Hematopoietic multipotent progenitor cell treated with erythropoietin and hydrocortisone succinate and interleukin-3 and kit ligand, for 15 days (in vitro differentiated cells): ENCODE measurements at places on chromosomes 11 and 22.

GRCh38 chr22:33745501-33745900 is 174.8 kb downstream of the LARGE1 start:
- DNase-seq = no peak

- DNase-seq = no peak
Observed at GRCh38 chr11:75873417-75874221, 58.6 kb downstream of the UVRAG start.

- DNase-seq = no peak
Observed at GRCh38 chr22:27388090-27388600, 413.4 kb downstream of the MN1 start.

- DNase-seq = no peak
Observed at GRCh38 chr11:1049431-1049891, 12.9 kb upstream of the MUC6 start.

- no peak for DNase-seq
Observed at GRCh38 chr11:98090861-98091505, 929.8 kb upstream of the CNTN5 start.

- no peak for DNase-seq
Observed at GRCh38 chr11:77436506-77436905, 37.4 kb downstream of the PAK1 start.

GRCh38 chr11:73648571-73649046 is 2.2 kb downstream of the PLEKHB1 start:
- DNase-seq = no peak

- no peak for DNase-seq
Observed at GRCh38 chr11:123628936-123629683, 25.3 kb downstream of the SCN3B start.

DNA sequence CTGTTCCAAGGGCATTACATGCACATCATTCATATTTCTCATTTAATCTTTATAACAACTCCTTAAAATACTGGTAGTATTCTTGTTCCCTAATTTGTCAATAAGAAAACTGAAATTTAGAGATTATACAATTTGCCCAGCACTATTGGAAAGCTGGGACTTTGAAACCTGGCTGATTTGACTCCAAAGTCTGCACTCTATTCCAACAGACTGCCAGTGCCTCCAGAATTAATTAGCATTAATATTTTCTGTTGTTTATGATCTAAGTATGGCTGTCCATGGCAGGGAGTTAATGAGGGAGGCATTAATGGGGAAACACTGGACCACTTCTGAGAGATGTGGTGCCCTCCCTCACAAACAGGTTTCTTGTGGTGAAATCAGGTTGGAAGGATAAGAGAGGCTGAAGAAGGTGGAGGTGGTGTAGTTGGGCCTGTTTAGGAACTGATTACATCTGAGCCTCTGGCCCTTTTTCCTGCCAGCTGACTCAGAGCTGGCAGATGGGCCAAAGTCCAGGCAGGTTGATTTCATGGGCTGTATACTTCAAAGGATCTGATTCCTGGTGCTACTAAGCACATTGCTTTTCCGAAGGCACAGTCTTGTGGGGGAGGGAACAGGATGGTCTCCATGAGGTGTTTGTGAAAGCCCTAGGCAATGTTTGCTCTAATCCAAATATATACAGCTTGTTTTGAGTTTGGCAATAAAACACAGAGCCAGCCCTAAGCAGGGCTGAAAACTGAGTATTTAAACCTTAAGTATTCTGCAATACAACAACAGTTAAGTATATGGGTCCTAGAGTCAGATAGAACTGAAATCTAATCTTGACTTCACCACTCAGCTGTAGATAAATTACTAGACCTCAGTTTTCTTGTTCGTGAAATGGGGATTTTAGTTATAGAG is 21.0 kb upstream of the RAB30 start:
- DNase-seq = no peak
